Colonic mucosa (tissue), 4 donors: ENCODE measurements at places on chromosomes 6 and 20. TPM values are rescaled to one million over a fixed set of nuclear protein-coding genes. Genes with fewer than 3 reads are reported as not detected.

DNA sequence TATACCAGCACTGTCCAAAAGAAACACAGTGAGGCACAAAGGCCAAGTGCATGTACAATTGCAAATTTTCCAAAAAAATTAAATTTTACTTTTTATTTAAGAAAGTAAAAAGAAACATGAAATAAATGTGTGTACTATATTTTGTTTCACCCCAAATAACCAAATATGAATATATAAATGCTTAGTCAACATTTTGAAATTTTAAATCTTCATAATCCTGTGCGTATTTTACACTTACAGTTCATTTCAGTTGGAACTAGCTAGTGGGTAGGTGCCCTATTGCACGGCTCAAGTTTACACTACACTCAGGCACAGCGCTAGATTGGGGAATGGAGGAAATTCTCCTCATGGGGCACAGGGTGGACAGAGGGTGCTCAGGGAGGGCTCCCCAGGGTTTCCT is 18.0 kb upstream of the BTN3A3 start:
- peaks cover 4% of the 10 kb centered on the region for H3K4me1 ChIP-seq
- no peak for DNase-seq
- peak overlapping the region; percentile 51 for H3K4me3 ChIP-seq
- H3K27ac ChIP-seq, result no peak overlapping the region

The OR2H1 gene
- total RNA-seq, result not detected

The BPIFB1 gene
- 0.20 TPM for total RNA-seq

DNA sequence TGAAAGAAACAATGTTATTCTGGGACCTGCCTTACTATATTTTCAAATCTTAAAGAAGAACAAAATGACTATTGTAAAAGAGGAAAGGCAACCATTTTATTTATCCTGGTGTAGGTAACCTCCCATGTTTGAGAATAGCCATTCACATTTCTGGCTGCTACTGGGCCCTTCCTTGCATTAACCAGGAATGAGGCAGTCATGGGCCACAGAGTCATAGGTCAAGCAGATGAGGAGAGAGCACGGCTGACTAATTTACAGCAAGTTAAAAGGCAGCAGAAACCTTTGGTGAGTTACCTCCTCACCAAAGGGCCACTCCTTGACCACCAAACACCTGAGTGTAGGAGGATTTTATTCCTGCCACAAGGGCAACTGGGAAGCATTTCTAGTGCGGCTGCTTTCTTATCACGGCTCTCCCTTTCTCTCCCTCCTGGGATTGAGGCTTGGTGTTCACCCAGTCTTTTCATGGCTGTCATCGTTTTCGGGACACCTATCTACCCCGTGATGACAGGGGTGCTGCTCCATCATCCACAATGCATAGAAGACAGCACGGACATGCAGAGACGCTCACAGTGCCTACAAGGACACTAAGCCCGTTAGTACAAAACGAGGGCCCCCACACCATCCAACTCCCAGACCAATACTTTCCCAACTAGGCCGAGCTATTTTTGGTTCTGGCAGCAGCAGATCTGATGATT is 4.4 kb upstream of the LAMA4 start:
- no peak overlapping the region for H3K4me3 ChIP-seq
- no peaks in the 10 kb centered on the region for H3K27me3 ChIP-seq
- no peaks in the 10 kb centered on the region for H3K36me3 ChIP-seq
- DNase-seq, result no peak
- H3K27ac ChIP-seq, result no peak overlapping the region

GRCh38 chr20:31653561-31653960 is 15.8 kb downstream of the COX4I2 start:
- DNase-seq, result no peak
- H3K36me3 ChIP-seq, result no peaks in the 10 kb centered on the region
- H3K4me1 ChIP-seq, result no peaks in the 10 kb centered on the region
- H3K4me3 ChIP-seq, result no peak overlapping the region

- H3K4me1 ChIP-seq, result peaks cover 6% of the 10 kb centered on the region
- no peaks in the 10 kb centered on the region for H3K27me3 ChIP-seq
- no peaks in the 10 kb centered on the region for H3K36me3 ChIP-seq
- peak overlapping the region; percentile 28 for H3K27ac ChIP-seq
- DNase-seq, result no peak
Observed at GRCh38 chr6:159984268-159984786, 15.4 kb downstream of the IGF2R start.

DNA sequence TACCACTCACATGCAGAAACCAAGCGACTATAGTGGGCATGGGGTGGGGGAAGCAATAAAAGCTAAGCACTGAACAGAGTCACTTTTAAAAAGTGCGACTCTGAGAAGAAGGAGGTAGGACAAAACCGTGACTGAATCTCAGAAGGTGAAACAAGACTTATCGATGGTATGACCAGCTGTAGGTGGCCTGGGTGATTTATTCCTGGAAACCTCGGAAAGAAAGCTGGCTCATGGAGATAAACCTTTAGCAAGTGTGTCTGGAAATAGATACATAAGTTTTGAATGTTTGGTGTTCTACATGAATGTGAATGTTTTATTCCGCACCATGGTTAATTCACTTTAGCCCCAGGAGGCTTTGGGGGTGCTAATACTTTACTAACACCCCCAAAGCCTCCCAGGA is 43.9 kb downstream of the BANF2 start:
- DNase-seq, result no peak
- no peaks in the 10 kb centered on the region for H3K4me1 ChIP-seq
- H3K4me3 ChIP-seq, result no peak overlapping the region
- H3K27me3 ChIP-seq, result no peaks in the 10 kb centered on the region

The ZNF165 gene
- total RNA-seq, result 9.9 TPM
